Camera-type eye (tissue), 1 donor: ENCODE measurements at places on chromosomes 13 and 19. TPM values are rescaled to one million over a fixed set of nuclear protein-coding genes. Genes with fewer than 3 reads are reported as not detected.

ZNF90 gene
- 8.5 TPM for total RNA-seq

SRRM5 gene
- not detected for total RNA-seq

ZFP28 gene
- total RNA-seq, result 26.6 TPM

CLEC11A gene
- total RNA-seq, result 38.8 TPM

BEST2 gene
- total RNA-seq, result 0.55 TPM

ZNF578 gene
- 16.5 TPM for total RNA-seq

APOE gene
- total RNA-seq, result 168 TPM

TMIGD2 gene
- 0.49 TPM for total RNA-seq

CTXN1 gene
- 10.9 TPM for total RNA-seq

AMER2 gene
- 336 TPM for total RNA-seq

OXGR1 gene
- total RNA-seq, result 0.82 TPM
